Stimulated activated CD4-positive, alpha-beta T cell treated with anti-CD3 and anti-CD28 coated beads, Interleukin-4, amount 100 ng/mL, for 48 hours (primary cell): ENCODE measurements at places on chromosomes 6 and 20.

DNA sequence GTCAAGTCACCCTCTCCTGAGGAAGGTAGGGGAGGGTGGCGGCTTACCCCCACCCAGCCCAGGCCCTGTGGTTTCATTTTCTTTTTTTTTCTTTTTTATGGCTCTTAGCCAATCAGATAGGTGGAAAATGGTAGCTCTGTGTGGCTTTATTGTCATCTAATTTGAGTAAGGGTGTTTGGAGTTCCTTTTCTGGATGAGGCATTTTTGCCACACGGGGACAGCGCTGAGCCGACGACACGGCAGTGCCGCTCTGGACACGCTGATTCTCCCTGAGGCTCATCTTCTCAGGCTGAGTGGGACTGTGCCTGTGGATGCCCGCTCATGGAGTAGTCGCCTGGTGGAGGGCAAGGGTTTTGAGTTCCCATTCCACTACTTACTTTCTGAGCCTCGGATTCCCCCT is 37.6 kb upstream of the ANGPT4 start:
- no peak for DNase-seq

DNA sequence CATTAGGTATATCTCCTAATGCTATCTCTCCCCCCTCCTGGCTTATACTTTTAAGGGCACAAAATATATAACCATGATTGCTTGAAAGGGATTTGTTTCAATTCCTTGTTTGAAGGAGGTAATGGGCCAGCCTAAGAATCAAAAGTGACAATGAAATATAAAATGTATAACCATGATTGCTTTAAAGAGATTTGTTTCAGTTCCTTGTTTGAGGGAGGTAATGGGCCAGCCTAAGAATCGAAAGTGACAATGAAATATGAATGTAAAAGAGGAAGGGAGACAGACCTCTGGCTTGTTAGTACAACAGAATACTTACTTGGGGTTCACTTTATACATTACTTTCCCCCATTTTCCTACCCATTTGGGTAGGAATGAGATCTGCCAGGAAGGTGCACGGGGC is 55.5 kb downstream of the FOXC1 start:
- no peak for DNase-seq

DNA sequence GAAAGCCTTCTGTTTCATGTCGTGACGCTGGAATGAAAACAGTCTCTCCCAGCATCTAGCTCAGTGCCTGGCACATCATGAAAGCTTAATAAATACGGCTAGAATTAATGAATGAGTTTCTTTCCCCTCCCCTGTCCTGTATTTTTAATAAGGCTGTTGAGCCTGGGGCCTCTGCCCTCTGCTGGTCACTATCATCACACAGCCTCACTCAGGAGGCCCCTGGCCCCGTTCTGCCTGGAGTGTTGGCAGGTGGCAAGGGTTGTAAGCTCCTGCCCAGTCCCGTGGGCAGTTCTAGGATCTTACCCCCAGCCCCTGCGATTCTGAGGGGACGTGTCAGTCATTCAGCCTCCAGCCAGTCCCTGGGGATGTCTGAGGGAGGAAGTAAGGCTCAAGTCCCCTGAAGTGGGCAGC is 41.4 kb downstream of the PHACTR3 start:
- no peak for DNase-seq

DNA sequence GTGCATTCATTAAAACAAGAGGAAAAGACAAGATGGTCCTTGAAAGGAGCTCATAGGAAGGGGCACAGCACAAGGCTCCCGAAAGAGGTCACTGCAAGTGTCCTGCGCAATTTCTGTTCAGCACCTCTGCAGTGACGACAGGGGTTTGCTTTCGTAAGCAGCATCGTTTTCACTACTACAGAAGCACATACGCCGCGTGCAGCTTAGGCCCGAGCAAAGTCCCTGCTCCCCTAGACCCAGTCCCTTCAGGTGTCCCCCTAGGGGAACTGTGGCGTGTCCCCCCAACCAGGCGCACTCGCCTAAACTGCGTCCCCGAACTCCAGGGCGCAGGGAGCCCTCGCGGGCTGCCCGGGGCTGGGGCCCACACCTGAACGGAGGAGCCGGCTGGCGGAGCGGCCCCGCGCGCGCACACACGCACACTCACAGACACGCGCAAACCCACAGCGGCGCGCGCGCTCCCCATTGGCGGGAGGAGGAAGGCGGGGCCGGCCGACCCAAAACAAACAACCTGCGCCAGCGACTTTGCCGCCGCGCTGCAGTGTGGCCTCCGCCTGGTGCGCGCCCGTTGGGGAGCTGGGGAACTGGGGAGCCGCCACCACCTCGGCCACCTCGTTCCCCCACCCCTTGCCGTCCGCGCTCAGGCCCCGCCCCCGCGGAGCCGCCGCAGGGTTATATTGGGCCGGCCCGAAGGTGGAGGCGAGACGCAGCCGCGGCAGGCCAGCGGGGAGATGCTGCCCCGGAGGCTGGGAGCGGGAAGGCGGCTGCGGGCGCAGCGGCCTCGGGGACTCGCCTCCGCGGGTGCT is at the start of gene FOXQ1:
Gene FOXQ1, plus strand, starts transcription at position 699 of the 803 bp plus-strand sequence. CDS start 607 bp downstream, outside the sequence.
- no peak for DNase-seq

DNA sequence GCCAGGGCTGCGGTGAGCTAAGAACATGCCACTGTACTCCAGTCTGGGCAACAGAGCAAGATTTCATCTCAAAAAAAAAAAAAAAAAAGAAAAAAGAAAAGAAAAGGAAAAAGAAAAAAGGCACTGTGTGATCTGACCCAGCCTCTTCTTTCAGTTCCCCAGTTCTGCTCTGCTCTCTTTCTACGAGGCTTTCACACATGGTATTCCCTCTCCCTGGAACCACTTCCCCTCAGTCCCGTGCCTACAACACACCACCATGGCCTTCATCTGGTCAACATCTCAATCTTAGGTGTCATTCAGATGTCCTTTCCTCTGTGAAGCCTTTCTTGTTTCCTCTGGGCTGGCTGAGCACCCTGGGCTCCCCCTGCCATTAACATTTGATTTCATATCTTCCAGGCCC is 2.3 kb upstream of the DSN1 start:
- DNase-seq, result no peak

DNA sequence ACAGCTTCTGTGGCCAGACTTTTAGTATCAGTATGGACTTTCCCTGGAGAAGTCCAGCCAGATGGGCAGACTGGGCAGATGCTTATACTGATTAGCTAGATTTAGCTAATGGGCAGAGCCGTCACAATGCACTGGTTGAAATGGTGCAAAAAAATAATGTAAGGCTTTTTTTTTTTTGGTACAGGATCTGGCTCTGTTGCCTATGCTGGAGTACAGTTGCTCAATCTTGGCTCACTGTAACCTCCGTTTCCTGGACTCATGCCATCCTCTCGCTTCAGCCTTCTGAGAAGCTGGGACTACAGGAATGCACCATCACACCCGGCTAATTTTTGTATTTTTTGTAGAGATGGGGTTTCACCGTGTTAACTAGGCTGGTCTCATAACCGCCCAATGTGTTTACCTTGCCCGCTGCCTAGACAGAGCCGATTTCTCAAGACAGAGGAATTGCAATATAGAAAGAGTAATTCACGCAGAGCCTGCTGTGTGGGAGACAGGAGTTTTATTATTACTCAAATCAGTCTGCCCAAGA is 16.4 kb upstream of the KIFC1 start:
- DNase-seq, result no peak

DNA sequence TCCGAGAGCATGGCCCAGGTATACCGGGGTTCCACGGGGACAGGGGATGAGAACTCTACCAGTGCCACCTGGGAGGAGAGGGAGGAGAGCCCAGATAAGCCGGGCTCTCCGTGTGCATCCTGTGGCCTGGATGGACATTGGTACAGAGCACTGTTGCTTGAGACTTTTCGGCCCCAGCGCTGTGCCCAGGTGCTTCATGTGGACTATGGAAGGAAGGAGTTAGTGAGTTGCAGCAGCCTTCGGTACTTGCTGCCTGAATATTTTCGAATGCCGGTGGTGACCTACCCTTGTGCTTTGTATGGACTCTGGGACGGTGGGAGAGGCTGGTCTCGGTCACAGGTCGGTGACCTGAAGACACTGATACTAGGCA is 1.3 kb downstream of the TDRD6 start:
- no peak for DNase-seq

- peak; percentile 5 for DNase-seq
Measured at GRCh38 chr6:7390226-7390878, 744 bp downstream of the RIOK1 start.

DNA sequence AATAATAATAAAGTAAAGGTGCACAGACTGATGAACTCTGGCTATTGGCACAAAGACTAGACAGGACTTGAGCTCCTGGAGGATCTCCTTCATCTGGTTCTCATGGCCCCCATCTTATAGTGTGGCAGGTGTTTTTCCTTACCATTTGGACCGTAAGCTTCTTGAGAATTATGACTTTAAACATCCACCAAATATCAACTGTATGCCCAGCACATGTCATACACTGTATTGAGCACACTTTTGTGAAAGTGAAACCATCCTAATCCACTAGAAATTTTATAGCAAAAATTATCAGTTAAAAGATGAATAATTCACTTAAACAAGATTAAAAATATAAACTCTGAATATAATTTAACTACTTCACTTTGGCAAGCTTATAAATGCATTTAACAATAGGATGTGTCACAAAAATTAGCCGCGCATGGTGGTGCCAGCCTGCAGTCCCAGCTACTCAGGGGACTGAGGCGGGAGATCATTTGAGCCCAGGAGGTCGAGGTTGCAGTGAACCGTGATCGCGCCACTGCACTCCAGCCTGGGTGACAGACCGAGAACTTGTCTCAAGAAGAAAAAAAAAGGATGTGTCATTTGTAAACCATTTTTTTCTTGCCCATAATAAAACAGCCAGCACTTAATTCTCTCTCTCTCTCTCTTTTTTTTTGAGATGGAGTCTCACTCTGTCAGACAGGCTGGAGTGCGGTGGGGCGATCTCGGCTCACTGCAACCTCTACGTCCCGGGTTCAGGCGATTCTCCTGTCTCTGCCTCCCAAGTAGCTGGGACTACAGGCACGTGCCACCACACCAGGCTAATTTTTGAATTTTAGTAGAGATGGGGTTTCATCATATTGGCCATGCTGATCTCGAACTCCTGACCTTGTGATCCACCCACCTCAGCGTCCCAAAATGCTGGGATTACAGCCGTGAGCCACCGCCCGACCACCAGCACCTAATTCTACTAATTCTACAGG is 9.1 kb downstream of the HIVEP2 start:
- no peak for DNase-seq

- DNase-seq, result no peak
Measured at GRCh38 chr20:39785252-39785917, 823.2 kb downstream of the DHX35 start.

GRCh38 chr6:144667532-144668503 is 382.7 kb downstream of the UTRN start:
- DNase-seq, result no peak

DNA sequence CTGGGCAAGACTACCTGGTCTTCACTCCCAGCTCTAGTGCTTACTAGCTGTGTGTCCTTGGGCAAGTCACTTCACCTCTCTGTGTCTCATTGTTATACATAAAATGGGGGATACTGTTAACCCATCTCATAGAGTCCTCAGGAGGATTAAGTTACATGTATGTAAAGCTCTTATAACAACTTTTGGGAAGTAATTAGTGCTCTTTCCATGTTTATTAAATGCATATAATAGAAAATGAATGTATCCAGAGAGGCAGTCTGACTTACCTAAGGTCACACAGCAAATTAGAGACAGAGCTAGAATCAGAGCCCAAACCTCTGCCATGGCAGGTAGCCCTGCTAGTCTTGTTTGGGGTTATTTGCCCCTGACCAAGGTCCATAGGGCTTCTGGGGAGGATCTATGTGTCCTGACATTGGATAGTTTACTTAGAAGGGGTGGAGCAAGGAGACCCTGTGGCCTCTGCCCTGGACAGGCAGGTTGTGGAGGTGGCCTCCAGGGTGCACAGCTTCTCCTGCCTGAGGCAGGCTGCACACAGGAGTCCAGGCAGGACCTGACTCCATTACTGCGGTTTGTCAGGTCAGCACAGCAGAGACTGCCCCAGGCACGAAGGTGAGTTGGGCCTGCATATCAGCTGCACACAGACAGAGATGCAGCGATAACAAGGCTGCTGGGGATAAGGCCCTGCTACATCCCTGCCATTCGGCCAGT is 8.4 kb upstream of the MAPK13 start:
- no peak for DNase-seq

DNA sequence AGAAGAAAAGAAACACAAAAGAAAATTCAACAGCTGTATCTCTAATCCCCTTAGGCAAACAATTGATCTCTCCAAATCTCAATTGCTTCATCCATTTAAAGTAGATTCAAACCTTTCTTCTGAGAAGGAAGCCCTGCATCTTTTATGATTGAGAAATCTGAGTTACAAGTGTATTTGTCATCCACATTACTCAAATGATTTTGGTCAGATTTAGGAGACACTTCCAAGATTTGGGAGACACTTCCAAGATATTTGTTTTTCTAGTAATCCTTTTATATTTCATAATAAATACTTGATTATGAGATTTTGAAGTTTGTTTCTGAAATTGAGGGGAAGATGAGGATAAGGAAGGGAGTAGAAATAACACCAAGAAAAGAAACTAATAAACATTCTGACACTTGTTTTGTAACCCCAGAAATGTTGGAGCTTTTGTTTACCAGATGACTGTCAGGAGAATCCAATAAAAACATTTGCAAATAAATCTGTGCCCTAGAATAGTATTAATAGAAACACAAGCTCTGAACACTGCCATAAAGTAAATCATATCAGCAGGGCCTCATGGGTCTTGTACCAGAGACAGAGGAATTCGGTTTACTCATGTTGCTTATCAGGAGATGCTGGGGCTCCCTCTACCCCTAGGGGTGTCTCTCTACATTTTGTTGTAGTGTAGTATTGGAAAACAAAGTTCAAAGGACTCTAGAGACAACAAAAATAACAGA is 314.3 kb upstream of the NT5E start:
- no peak for DNase-seq
